ENCODE measurements at places on chromosomes 1 and 21.

DNA sequence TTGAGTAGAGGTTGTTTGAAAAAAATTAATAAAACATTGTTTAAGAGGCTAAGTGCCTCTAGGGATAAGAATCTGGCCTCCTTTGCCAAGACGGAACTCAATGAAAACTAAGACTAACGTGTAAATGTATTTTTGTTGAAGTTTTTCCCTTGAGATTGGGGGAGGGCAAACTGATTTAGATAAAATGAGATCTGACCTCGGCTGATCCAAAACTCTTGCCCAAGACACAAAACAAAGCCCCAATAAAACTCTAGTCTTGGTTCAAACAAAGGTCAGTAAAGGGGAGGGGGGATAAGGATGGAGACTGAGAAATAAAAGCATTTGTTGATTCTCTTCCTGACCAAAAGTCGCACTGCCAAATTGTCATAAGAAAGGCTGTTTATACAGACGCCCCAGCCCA, 134.8 kb upstream of the DPT start:
- no peak for DNase-seq

DNA sequence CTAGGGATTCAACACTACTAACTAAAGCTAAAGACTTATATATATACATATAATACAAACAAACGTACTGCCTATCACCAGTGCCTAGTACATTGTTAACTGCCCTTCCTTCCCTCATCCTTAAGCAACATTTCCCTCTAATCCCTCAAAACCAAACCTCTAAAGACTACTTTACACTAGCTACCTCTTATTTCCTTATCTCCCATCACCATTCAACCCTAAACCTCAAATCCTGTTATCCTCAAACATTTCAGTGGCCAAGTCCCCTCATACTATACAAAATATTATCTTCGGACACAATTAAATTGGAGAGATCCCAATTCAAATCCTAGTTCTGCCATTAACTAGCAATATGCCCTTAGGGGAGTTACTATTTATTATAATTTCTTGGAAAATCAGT, 3.7 kb downstream of the SCAF4 start:
- no peak for DNase-seq

DNA sequence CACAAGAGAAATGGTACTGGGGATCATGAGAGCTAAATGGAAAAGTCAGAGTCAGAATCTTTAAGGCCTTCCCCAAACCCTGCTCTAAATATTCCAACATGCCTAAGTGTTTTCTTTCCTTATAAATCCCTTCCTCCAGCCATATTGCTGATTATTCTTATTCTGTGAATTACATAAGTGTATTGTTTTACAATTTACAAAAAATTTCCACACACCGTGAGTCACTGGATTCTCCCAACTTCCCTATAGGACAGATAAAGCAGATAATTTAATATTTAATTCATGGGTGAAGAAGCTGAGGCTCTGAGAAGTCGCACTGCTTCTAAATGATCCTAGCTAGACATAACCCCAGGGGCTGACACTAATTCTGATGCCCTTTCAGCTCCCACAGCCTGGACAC, 243.3 kb upstream of the JUN start:
- no peak for DNase-seq

DNA sequence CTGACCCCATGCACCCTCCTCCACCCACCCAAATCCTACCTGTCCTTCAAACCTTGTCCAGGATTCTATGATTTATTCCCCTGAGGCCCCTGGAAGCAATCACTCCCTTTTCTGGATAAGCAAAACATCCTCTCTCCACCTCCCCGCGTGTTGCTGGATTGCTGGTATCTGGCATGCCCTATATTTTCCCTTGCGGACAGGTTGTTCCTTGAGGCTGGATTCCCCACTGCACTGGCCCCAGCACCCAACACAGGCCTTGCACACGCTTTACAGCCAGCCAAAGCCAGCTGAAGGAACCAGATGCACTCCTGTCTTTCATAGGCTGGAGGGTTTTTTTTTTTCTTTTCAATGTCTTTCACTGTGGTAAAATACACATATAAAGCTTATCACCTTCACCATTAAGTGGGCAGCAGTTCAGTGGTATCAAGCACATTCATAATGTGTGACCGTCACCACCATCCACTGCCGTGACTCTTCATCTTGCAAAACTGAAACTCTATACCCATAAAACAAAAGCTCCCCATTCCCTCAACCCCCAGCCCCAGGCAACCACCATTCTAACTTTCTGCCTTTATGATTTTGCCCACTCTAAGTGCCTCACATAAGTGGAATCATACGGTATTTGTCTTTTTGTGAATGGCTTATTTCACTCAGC, 50.9 kb downstream of the TOR1AIP2 start:
- no peak for DNase-seq
